Activated effector memory CD4-positive, alpha-beta T cell treated with anti-CD3 and anti-CD28 coated beads, Interleukin-2, amount 50 U/mL, for 16 hours (primary cell): ENCODE measurements at places on chromosomes 2 and 18.
A peak's percentile ranks its signal among the peaks of the same experiment; 100 is the strongest.

- DNase-seq, result peak; percentile 82
These were observed 22.2 kb upstream of the ITSN2 start for GRCh38 chr2:24382363-24383073.

DNA sequence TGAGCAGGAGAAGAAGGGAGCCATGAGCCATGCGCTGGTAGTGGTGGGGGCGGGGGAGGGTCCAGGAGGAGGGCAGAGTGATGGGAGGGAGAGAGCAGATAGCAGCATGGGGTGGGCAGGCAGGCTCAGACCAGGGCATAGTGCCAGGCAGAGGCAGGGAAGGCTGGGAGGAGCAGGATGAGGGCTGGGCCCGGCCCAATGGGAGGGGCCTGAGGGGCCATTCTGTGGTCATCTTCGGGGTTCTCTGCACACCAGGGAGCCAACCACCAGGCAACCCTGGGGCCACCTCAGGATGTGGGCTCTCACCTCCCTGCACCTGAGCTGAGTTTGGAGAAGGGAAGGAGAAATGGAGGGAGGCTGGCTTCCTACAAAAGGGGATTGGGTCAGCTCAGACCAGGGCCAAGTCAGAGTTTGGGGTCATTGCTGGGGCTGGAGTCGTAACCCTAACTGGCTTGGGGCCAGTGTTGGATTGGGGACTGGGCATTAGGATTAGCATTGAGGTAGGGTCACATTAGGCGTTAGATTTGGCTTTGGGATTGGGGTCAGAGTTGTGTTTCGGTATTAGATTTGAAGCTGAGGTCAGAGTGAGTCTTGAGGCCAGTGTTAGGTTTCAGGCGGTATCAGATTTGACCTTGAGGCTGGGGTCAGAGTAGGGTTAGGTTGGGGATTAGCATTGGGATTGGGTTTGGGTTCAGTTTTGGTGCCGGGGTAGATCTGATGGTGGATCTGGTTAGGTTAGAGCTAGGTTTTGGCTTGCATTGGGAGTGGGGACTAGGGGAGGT lies 11.2 kb downstream of the VIL1 start:
- DNase-seq, result peak; percentile 27

DNA sequence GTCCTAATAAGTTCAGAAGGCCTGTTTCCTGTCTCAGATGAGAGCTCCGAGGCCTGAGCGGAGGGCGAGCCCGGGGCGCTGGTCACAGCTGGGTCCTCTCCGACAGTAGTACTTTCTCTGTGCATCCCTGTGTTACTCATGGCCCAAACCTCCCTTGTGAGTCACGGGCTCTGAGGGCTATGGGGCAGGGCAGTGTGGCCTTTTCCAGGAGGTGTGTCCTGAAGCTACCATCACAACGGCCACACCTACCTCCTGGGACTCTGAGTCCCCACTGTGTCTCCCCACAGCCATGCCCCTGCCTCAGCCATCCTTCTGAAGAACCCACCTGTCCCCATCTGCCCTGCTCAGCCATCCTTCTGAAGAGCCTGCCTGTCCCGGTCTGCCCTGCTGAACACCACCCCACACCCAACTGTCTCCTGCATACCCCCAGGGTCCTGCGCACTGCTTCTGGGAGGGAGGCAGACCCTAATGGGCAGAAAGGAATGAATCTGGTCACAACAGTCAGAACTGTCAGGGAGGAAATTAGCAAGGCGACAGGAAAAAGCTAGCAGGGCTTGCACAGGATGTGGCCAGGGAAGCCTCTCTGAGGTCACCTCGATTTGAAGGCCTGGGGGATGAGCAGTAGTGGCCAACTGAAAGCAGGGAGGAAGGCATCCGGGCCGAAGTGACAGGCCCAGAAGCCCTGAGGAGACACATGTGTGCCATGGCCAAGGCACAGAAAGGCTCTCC lies 145.4 kb upstream of the RIOK3 start:
- DNase-seq, result no peak

GRCh38 chr18:63025251-63026090 lies 294.1 kb downstream of the BCL2 start:
- DNase-seq, result no peak

DNA sequence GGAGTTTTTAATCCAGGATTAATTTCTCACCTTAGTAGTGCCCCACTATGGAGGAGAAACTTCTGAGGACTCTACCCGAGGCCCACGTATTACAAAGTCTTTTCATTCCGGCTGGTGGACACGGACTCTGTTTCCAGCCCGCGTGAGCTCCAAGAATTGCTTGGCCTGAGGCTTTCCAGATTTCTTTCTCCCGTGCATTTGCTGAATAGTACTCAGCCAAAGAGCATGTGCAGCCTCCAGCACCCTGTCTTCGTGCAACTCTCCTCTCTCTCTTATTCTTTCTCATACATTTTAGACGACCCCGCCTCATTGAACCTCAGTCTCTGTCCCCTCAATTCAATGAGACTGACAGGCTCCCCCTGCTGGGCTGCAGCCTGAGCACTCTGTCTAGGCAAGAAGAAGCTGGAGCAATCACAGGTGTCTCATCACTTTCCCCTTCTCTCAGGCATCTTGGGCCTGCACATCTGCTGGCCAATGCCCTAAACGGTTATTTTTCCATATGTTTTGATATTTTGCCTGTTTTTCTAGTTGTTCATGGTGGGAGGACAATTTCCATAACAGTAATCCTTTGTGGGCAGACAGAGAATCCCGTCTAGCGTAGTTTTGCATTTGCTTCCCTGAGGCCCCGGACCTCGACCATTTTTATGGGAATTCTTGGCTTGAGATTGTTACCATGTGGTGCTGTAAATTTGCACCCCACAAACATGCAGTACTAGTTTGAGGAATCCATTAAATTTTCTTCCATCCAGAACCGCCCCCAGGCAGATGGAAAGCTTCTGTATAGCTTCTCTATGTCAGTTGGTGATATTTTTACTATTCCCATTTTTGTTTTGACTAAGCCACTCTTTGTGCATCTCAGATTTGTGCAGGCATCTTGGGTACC lies 50.1 kb upstream of the LPIN2 start:
- DNase-seq, result peak; percentile 89

DNA sequence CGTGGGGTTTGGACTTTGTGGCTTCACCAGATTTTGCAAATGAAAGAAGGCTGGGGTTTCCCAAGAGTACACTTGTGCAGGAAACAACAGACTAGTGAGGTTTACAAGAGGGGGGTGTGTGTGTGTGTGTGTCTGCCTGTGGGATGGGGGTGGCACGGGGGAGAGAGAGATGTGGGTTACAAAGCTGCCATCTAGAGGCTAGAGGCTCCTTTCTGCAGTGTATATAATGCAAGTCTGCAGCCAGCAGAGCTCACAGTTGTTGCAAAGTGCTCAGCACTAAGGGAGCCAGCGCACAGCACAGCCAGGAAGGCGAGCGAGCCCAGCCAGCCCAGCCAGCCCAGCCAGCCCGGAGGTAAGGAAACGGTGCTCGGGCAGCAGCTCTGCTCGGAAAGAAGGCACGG lies at the start of gene ACKR3:
Gene ACKR3, plus strand, starts transcription at position 253 of the 401 bp plus-strand sequence. CDS start 10,641 bp downstream, outside the sequence.
- peak; percentile 83 for DNase-seq

- DNase-seq, result no peak
These were observed 180.8 kb downstream of the CAMKMT start for GRCh38 chr2:44542520-44542919.

DNA sequence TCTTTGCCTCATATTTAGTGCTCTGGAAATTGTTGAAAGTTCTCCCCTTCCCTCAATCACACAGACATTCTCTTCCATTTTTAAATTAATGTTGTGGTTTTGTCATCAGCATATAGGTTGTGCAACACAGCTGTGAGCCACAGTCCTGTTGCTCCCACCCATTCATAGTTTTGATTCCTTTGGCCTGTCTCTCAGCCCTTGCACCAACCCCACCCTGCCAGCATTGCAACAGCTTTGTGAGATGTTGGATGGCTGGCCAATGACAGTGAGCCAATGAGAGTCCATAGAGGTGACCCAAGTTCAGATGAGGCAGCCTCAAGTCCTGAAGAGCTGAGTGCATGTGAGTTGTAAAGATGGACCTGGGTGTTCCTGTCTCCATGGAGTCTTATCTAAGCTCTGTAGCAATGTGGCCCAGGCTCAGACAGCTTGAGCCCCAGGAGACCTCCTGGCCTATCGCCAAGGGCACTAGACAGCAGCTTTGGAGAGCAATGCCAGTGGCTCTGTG lies 775.5 kb downstream of the RNF144A start:
- DNase-seq, result no peak

- DNase-seq, result no peak
These were observed 61.6 kb downstream of the KCNG2 start for GRCh38 chr18:79859314-79859713.

DNA sequence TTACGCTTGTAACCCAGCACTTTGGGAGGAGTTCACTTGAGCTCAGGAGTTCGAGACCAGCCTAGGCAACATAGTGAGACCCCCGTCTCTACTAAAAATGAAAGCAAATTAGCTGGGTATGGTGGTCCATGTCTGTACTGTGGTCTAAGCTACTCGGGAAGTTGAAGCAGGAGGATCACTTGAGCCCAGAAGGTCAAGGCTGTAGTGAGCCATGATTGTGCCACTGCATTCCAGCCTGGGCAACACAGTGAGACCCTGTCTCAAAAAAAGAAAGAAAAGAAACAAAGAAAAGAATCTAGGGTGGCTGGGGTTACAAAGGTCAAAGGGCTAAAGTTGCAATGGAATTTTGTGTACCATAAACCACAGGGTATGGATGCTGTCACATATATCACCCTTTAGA lies 41.3 kb downstream of the KIF3C start:
- DNase-seq, result no peak

GRCh38 chr18:65760457-65760856 lies 9.6 kb downstream of the CDH7 start:
- DNase-seq, result no peak

GRCh38 chr2:107621186-107622165 lies 205.2 kb upstream of the RGPD4 start:
- no peak for DNase-seq

- no peak for DNase-seq
These were observed 1234.6 kb upstream of the CHAC2 start for GRCh38 chr2:52532956-52533355.

DNA sequence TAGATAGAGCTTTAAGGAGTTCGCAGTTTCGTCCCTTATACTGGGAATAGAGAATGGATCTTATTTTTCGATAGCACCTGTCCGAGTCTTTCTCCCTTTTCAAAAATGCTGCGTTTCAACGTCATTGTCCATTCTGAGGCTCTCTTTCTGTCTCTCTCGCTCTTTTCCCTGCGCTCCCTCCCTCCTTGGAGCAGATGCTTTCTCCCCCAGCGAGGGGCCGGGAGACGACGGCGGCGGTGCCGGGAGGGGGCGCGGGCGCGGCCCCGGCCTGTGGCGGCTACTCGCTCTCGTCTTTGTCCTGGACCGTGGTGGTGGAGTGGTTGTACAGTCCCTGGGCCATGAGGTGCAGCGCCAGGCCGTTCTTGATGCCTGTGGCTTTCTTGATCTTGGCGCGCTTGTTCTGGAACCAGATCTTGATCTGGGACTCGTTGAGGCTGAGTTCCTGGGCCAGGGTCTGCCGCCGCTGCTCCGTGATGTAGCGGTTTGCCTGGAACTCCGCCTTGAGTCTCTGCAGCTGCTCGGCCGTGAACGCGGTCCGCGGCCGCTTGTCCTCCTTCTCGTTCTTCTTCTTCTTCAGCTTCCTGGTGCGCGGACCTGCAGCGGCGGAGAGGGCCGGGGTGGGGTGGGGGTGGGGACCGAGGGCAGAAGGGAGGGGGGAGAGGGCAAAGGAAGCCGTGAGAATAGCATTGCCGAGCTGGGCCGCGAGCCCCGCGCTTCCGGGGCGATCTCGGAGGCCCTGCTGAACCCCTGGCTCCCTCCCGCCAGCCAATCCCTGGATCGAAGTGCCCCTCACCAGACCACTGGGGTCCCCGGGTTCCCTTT lies 4.6 kb downstream of the EN1 start:
- no peak for DNase-seq

GRCh38 chr2:125566422-125566821 lies 1089.5 kb upstream of the GYPC start:
- no peak for DNase-seq

GRCh38 chr2:36561237-36561944 lies 36.6 kb downstream of the FEZ2 start:
- no peak for DNase-seq

DNA sequence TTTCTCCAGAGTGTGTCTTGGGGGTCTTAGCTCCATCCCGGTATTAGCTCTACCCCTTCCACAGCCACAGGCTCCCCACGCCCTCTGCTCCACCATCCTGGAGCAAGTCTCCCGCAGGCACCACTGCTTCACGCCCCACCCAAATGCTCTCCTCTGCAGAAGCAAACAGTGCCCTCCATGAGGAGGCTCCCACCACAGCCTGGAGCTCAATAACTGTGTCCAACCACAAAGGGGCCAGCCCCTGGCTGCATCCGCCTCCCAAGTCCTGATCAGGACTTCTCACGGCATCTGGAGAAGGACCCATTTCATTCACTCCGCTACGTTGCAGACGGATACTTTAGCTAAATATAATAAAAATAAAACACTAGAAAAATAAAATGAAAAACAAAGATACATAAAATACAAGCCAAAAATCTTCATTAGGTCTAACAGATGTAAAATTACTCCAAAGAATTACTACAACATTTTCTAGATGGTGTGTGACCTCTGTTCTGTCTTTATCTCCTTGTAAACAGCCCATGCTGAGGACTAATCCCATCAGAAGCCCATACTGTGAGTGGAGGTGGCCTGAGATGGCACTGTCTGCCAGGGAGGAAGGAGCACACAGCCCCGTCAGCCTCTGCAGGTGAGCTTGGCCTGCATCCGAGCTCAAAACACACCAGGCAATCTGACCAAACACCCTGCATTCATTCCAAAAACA lies 210.8 kb upstream of the RAB6C start:
- DNase-seq, result no peak

DNA sequence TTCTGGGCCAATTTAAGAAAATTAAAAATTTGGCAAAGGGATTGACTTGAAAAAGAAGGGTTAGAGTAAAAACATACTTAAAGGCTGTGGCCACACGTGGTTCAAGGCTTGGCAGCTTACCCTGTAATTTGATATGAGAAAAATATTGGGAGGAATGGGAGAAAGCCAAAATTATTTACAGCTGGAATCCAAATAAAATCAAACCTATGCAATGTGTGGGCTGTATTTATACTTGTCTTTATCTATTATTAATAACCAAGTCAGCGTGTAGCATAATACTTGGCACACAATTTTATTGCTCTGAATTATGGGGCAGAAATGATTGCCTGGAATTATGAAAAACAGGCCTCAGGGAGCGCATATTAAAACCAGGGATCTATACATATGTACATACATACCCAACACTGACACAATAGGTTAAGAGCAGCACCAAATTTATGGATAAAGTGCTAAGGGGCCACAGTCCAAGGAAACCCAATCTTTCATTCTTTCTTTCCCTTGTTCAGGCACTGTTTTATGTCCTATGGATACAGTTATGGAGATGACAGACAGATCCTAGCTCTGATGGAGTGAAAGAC lies 35.6 kb downstream of the FAM124B start:
- no peak for DNase-seq
